ENCODE measurements at places on chromosomes 16 and 17. TPM values are rescaled to one million over a fixed set of nuclear protein-coding genes. Genes with fewer than 3 reads are reported as not detected.
A peak's percentile ranks its signal among the peaks of the same experiment; 100 is the strongest.

- DNase-seq: no peak
Observed at GRCh38 chr17:64174686-64175456, 44.9 kb upstream of the ERN1 start.

- DNase-seq: peak; percentile 79
Observed at GRCh38 chr17:4900231-4901107, 1.1 kb downstream of the C17orf107 start.

DNA sequence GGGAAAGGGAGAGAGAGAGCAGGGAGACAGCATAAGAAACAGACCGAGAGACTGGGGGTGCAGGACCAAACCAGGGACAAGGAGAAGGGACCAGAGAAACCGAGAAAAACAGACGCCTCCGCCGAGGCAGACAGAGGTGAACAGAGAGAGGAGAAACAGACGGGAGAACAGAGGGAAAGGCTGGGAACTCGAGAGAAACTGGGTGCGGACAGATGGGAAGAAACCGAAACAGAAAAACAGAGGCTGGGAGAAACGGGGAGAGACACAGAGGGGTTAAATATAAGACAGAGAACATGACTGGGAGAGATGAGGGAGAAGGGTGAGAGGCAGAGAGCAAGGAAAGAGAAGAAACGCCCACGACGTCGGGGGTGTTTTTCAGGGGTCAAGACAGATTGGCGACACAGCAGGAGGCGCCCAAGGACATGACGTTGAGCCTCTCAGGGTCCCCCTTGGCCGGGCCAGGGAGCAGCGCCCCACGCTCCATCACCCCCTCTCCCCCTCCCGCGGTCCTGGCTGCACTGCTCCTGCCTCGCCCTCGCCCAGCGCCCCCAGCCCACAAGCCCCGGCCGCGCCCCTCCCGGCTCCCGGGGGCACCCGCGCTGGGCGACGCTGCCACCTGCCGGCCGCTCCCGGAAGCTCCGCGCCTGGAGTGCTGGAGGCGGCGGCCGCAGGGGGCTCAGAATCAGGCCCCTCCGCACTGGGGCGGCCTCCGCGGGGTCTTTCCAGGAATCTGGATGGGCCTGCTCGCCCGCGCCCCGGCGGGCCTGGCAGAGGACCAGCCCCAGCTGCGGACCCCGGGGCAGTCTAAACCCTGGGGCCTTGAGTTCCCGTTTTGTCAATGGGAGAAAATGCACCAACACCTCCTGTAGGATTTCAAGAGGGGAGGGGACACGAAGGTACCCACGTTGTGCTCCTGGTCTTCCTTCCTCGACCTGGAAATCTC is 1.3 kb upstream of the TMEM92 start:
- no peak for DNase-seq

Gene RAMP2
- total RNA-seq: not detected

Gene SAMD14
- total RNA-seq: 5.0 TPM

GRCh38 chr16:24896439-24896838 is 50.7 kb downstream of the SLC5A11 start:
- no peak for DNase-seq

Gene SLC47A1
- not detected for total RNA-seq

Gene FOXC2
- total RNA-seq: not detected

DNA sequence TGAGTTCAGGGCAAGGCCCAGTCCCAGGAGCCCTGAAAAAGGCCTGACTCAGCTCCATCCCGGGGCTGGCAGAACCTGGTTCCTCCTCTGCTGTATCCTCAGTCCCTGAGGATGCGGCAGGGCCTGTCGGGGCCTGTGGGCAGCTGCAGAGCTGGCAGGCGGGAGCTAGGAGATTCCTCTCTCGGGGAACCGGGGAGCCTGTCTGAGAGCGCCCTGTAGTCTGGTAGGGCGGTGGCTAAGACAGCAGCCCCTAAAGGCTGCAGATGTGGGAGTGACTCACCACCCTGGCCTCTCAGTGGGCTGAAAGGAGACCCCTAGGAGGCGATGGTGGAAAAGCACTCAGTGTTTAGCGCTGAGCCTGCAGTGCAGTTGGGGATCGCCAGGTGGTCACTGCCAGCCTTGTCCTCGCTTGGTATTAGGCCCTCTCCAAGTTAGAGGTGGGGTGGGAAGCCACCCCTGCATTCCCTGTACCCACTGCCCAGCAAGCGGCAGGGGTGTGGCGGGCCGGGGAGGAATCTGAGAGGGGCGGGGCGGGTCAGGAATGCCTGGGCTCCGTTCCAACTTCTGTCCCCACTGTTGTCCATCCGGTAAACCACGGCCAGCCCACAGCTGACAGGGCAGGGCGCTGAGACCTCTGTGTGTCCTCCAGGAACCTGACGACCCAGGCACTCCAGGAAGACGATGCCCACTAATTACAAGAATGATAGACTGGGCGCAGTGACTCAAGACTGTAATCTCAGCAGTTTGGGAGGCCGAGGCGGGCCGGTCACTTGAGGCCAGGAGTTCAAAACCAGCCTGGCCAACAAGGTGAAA is 29.5 kb upstream of the CDH1 start:
- DNase-seq: no peak

- no peak for DNase-seq
Observed at GRCh38 chr17:34999456-34999855, 19.1 kb downstream of the LIG3 start.

- DNase-seq: peak; percentile 41
Observed at GRCh38 chr16:85072947-85073346, 39.3 kb downstream of the CIBAR2 start.

GRCh38 chr16:84631886-84632285 is 14.0 kb upstream of the COTL1 start:
- DNase-seq: no peak

DNA sequence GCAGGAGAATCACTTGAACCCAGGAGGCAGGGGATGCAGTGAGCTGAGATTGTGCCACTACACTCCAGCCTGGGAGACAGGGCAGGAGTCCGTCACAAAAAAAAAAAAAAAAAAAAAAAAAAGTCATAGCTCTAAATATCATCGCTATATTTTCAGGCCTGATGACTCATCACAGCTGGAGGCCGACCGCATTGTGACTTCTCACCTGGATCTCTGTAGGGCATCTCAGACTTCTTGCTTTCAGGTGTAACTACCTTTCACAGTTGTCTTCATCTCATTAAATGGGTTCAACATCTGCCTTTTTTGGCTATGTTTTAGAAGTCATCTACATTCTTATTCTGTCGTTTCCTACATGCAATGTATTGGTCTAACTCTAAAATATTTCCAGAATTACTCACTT is 353.1 kb upstream of the MON1B start:
- DNase-seq: no peak

DNA sequence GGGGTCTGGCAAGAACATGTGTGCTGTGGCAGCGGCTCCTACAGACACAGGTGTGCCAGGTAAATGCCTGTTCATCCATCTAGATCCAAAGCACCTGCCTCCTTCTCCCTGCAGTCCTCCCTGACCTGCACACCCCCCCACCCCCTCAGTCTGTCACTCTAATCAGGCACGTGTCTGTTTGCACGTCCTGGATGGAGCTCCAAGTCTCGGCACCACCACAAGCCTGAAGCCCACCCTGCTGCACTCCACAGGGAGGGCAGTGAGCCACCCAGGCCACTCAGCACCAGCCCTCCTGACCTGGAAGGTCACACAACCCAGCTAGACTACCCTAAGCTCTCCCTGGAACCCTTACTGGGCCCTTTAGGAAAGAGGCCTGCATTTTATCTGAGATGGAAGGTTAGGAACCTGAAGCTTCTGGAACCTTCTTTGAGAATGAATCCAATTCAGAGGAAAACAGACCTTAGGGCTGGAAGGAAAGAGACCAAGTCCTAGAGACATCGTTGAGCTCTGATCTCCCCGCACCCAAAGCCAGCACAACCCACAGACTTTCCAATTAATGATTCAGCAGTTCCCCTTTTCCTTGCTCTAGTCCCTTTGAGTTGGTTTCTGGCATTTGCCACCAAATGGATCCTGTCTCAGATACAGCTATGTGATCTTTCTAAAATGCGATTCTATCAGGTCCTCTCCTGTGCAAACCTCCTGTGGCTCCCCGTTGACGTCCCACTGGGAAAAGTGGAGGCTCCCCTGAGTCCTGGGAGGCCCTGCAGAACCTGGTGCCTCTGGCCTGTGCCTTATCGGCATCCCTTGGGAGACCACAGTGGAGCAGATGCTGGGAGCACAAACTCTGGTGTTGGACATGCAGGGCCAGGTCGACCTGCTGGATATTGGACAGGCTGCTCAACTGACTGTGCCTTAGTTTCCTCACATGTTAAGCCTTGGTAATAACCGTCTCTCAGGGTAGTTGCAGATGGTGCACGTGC is 67.9 kb downstream of the PRMT7 start:
- no peak for DNase-seq

DNA sequence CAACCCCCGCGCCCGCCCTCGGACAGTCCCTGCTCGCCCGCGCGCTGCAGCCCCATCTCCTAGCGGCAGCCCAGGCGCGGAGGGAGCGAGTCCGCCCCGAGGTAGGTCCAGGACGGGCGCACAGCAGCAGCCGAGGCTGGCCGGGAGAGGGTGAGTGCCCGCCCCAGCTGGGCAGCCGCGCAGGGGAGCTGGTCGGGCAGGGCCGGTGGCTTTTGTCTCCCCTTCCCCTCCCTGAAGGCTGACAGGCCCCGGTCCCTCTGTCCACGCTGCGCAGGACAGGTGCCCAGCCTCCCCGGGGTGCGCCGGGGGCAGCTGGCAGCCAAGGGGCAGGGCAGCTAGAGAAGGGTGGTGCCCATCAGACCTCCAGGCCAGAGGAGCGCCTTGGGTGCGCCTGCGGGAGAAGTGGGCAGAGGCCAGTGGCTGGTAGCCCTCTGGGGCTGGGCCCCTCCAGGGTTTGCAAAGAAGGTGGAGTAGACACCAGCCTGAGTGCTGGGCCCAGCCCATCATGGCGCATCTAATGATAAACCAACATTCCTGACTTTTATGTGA is 278 bp downstream of the ITGB4 start:
- DNase-seq: no peak

Gene UMOD
- total RNA-seq: not detected

All from natural killer cell treated with Interleukin-12 subunit alpha and Interleukin-12 subunit beta and Interleukin-15 and Interleukin-18, amount 100 ng/mL, for 72 hours (primary cell).